Caki2 (cell line): ENCODE measurements at places on chromosomes 6 and 20.

DNA sequence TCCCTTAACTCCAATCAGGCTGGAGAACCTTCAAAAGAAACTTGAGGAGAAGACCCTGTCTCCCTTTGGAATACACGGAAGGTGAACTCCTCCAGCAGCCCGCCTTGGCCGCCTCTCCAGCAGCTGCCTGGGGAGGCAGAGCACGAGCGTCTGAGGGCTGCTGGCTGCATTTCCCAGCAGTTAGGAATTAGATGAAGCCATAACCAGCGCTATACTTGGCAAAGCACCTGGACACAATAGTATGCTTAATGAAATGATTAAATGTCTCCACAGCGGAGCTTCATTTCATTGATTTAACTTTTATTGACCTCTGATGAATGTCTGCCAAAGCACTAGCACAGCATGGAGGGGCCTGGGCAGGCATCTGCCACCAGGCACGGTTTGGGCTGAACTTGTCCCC, 73.5 kb downstream of the TMEM242 start:
- DNase-seq, result no peak

- DNase-seq, result peak; percentile 99
Observed at GRCh38 chr20:45812157-45813005, at the start of gene UBE2C. Gene UBE2C (plus strand): TSS chr20:45812644. CDS start chr20:45812696, 52 bp downstream.

DNA sequence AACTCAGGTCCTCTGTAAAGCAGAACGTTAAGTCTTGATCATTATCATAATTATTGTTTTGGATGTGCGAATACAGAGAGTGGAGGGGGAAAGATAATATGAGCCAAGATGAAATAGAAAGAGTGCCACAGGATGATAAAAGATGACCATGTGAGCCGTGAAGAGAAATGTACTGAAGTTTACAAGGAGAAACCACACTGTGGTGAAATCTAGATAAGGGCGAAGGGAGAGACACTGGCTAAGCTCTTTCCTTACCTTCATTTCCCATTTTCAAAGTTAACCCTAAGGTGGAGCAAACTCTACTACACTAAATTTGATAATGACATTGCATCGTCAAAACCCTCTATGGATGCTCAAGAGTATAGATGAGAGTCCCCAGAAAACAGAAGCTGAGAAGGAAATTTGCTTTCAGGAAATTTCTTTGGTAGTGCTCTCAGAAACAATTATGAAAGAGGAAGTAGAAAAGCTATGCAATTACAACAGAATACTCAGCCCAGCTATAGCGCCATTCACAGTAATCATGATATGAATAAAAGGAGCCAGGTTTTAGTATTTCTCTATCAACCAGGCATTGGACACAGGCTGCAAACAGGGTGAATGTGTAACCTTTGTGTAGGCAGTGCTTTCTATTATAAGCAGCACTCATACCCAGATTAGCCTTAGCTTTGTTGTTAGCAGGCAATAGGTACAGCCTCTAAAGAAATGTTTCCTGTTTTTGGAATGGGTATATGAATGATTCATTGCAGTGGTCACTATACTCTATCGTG, 1080.7 kb downstream of the GRIK2 start:
- DNase-seq, result no peak

DNA sequence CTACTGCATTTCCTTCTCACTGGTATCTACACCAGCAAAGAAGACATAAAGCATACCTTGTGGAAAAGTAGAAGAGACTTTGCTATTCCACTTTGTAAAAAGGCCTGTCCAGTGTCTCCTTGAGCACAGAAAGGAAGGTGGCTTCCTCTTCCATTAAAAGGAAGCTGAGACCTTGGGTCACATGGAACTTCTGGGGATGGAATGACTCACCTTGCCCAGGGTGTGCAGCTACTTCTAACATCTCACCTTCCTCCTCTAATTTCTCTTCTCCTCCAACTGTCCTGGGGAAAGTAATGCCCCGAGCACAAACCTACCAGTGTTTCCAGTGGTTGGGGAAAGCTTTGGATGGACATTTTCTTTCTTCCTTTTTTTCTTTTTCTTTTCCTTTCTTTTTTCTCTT, 848.8 kb upstream of the MAP3K7 start:
- DNase-seq, result no peak

GRCh38 chr20:40803381-40803780, 114.3 kb upstream of the MAFB start:
- no peak for DNase-seq

- no peak for DNase-seq
Observed at GRCh38 chr20:38828514-38829295, 23.2 kb downstream of the PPP1R16B start.

DNA sequence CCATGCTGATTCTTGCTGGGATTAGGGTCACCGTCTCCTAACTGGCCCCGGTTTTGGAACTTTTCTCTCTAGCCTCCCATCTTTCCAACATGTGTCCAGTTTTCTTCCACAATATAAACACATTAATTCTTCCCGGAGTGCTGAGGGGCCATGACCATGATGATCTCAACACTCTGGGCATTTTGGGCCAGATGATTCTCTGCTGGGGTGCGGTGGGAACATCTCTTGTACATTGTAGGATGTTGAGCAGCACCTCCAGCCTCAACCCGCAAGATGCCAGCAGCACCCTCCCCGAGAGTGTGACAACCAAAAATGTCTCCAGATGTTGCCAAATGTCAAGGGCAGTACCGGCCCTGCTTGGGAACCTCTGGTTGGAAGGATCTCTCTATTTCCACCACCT, 164.8 kb downstream of the TFAP2C start:
- no peak for DNase-seq
